ENCODE measurements at places on chromosomes 7 and 10.

GRCh38 chr10:58326967-58327381 lies 7.8 kb upstream of the UBE2D1 start:
- DNase-seq = no peak

DNA sequence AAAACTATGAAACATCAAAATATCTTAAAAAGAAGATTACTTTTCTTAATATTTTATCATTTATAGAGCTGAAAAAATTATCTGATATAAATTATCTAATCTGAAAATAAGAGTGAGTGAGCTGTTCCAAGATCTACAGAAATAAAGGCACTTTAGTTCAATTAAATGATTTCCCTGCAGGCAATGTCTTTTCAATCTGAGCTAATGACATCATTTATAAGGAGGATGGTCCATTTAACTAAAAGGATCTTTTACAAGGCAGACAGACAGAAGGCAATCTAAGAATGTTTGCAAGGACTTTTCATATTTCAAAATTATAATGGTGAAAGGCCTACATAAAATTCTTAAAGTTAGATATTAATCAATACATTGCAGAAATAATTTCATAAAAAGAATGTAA lies 71.8 kb downstream of the SKAP2 start:
- DNase-seq = no peak

DNA sequence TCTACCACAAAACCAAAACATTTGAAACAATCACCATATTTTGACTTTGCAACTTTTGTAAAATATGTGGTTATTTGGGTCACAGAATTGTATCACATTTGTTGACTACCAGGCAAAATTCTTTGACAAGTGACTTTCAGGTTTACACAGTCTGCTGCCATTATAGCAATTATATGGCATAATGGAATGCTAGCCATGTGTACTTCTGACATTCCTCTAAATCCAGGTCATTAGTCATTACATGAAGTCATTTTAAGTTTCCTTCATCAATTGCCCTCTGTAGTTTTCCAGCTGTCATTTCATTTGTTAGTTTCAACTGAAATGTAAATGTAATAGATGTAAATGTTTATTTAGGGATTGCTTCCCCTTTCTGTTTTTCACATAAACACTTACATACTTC lies 137.5 kb downstream of the IMMP2L start:
- DNase-seq = no peak

- no peak for DNase-seq
These were observed 13.3 kb downstream of the ALOX5 start for GRCh38 chr10:45387096-45387893.

GRCh38 chr7:55073051-55073511 lies 54.3 kb downstream of the EGFR start:
- DNase-seq = no peak

- DNase-seq = no peak
These were observed 32.2 kb upstream of the EXOC6 start for GRCh38 chr10:92816091-92816531.

- no peak for DNase-seq
These were observed 236.5 kb upstream of the SEMA3D start for GRCh38 chr7:85423209-85423895.

DNA sequence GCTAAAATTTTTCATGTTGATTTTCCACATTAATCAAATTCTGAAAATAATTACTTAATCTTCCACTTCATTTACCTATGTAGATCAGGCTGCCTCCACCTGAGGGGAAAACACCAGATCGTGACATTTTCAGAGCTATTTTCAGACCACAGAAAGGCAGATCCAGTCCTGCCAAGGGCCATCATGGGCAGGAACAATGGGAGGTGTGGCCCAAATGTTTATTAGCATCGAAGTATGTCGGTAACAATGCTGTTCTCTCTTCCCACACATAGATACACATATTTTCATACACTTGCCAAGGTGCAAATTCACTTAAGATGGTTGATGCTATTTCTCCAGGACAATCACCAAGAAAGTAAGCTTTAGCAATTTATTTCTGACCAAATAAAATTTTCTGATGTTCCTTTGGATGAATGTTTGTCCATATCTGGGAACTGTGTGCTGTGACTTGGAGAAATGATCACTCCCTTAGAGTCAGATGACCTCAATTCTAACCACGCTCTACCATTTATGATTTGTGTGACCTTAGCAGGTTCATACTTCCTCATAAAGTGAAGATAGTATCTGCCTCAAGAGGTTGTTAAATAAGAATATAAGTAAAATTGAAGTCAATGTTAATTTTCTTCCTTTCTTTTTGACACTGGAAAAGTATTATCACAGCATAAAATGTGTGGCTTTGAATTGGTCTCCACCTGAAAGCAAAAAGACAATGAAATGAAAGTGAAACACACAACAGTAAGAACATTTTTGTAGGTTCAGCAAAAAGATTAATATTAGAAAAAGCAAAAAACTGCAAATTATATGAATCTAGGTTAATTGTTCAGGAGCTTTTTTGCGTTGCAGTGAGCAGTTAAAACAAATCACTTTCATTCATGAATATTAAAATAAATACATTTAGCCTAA lies 310.4 kb upstream of the PHF14 start:
- no peak for DNase-seq

GRCh38 chr7:129366-130221 lies 62.8 kb upstream of the FAM20C start:
- DNase-seq = no peak

DNA sequence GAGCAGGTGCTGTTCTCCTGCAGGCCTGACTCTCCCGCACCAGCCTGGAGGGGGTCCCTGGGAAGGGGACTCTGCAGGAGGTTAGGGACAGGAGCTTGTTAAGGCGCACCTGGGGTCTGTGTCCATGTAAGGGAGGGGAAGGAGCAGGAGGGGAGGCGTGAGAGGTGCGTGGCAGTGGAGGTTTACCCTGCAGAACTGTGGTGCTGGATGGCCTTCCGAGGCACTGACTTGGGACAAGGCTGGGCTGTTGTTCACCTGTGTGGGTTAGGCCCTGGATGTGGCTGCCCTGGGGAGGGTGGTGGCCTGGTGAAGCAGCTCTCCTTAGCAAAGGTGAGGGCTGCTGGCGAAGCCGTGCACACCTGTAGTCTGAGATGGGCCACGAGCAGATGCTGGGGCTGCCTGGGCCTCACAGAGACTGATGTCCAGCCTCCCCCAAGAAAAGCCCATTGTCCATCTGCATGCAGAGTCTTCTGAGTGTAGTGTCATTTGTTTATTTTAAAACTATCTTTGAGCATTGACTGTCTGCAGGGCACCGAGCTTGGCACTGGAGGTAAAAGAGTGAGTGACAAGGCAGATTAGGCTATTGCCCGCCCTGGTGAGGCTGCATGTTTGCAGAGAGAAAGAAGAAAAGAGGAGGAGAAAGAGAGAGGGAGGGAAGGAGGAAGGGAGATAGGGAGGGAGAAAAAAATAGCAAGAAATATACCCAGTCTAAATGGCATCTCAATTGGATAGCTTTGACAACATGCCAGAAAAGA lies 225.3 kb downstream of the GLRX3 start:
- DNase-seq = no peak

DNA sequence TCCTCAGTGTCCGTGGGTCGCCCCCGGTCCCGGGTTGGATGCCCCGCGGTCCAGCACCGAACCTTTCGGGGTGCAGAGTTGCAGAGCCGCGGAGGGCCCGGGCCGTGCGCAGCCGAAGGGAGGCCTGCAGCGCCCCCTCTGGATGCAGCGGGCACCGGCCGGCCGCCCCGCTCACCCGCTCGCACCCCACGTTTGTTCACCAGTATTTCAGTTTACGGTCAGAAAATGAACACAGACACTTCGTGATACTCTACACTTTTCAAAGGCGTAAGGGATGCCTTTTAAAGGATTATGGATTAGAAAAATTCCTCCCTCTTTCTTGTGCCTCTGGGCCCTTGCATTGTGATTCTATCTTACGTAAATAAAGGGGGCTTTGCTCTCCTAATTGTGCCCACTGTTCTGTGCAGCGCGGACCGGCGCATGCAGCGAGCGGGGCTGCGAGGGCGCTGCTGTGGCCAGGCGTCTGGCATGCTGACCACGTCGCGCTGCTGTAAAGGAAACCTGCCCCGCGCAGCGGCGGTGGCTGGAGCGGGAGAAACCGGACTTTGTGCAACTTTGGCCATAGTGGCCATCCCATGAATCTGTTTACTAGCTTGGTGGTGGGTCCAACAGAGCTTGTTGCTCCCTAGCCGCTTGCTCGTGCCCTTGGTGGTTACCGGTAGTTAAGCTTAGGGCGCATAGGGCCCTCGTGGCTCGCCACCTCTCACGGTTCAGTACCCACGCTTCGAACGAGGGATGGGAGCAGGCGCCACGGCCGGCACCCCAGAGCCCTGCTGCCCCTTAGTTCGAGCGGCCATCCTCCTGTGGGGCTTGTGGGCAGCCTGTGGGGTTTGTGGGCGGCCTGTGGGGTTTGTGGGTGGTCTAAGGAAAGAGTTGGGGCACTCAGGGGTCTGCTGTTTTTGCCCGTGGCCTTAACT lies 739 bp upstream of the MEST start:
- DNase-seq = no peak

GRCh38 chr10:83229991-83230390 lies 909.3 kb upstream of the GHITM start:
- no peak for DNase-seq

DNA sequence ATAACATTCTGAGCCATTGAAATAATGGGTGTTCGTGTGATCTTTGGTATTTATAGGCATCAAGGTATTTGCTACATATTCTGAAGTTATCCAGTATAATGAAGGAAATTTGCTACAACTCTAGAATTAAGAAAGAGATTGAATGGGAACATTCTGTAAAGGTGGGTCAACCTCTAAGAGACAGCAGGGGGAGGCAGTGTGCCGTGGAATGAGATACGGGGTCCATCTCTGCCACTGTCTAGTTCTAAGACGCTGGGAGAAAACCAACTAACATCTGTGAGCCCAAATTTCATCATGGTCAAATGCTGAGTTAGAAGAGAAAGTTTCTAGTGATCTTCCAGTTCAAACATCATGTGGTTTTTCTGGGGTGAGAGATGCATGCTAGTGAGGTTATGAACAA lies 368.9 kb downstream of the SORCS1 start:
- no peak for DNase-seq

DNA sequence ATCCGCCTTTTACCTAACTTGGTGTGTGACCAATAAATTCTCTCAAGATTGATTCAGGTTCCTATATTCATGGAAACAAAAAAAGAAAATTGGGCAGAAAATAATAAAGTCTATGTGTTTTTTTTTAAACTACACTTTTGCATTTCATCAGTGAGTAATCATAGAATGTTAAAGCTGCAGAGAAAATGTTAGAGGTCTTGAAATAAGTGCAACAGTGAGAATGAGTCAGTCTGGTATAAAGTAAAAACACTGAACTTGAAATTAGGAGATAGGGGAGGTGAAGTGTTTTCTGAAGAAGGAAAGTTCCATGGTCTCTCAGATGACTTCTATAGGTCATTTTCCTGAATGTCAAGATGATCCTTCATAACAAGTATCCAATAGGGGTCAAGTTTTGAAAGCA lies 202.6 kb upstream of the NRP1 start:
- no peak for DNase-seq

DNA sequence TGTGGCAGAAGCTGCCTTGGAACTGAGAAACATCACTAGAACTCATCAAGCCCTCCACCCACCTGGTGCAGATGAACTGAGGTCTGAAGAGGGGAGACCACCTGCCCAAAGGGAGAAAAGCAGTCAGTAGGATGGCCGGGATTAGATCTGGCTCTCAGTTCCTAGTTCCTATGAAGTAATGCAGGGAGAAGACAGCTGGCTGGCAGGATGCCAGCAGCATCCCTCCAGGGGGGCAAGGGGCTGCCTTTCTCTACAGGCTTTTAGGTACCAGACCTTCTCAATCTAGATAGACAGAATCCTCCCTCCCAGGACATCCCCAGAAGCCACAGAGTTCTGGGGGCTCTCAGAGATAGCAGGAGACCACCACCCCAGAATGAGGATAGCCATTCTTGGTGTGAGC lies 7.8 kb downstream of the CRHR2 start:
- DNase-seq = no peak

- DNase-seq = no peak
These were observed 203.3 kb upstream of the HGF start for GRCh38 chr7:81973117-81973516.

- no peak for DNase-seq
These were observed 195.5 kb downstream of the SLC25A13 start for GRCh38 chr7:96126382-96126781.

DNA sequence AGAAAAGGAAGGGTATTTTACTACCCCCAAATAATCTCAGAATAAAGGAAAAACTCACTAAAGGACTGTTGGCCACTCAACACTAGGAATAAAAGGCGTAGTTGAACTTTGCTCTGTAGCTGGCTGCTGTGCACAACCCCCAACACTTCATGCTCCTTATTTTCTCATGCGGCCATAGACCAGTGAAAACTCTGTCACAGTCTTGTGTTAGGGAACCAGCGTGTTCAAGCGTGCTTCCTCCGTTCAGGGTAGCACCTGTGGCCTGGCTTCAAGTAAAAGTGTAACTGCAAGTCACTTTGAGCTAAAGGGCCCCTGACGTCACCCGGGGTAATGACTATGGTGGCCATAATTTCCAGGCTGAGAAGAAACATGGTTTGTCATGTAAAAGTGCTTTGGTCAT lies 27.0 kb downstream of the BLNK start:
- no peak for DNase-seq

GRCh38 chr7:95904099-95904498 lies 131.7 kb downstream of the DYNC1I1 start:
- DNase-seq = no peak

DNA sequence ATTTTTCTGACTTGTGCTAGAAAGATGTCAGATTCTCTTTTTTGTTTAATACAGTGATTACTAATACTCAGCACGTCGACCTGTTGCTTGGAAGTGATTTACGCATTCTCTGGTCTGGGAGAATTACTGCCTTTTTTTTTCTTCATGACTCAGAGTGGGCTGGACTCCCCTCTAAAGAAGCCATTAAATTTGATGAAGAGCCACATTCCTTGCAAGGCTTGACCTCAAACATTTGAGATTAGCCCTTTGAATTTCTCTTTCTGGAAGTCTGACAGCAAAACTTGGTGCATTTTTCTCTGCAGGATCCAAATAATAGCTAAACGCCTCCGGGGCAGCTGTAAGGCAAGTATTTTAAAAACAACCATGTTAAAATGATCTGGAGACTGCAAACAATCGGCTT lies 171.6 kb downstream of the GALNT17 start:
- no peak for DNase-seq

GRCh38 chr7:15628876-15629275 lies 57.6 kb downstream of the MEOX2 start:
- DNase-seq = no peak

GRCh38 chr10:87660484-87661133 lies 931 bp downstream of the PAPSS2 start:
- no peak for DNase-seq

GRCh38 chr10:124063750-124064603 lies 29.4 kb downstream of the CHST15 start:
- DNase-seq = no peak

Measured in stimulated activated CD8-positive, alpha-beta memory T cell treated with anti-CD3 and anti-CD28 coated beads, Interleukin-7, amount 100 ng/mL, for 24 hours (primary cell).